ENCODE measurements at places on chromosomes 16 and 17.

- no peak for DNase-seq
Measured at GRCh38 chr17:9894231-9894630, 10.8 kb downstream of the RCVRN start.

DNA sequence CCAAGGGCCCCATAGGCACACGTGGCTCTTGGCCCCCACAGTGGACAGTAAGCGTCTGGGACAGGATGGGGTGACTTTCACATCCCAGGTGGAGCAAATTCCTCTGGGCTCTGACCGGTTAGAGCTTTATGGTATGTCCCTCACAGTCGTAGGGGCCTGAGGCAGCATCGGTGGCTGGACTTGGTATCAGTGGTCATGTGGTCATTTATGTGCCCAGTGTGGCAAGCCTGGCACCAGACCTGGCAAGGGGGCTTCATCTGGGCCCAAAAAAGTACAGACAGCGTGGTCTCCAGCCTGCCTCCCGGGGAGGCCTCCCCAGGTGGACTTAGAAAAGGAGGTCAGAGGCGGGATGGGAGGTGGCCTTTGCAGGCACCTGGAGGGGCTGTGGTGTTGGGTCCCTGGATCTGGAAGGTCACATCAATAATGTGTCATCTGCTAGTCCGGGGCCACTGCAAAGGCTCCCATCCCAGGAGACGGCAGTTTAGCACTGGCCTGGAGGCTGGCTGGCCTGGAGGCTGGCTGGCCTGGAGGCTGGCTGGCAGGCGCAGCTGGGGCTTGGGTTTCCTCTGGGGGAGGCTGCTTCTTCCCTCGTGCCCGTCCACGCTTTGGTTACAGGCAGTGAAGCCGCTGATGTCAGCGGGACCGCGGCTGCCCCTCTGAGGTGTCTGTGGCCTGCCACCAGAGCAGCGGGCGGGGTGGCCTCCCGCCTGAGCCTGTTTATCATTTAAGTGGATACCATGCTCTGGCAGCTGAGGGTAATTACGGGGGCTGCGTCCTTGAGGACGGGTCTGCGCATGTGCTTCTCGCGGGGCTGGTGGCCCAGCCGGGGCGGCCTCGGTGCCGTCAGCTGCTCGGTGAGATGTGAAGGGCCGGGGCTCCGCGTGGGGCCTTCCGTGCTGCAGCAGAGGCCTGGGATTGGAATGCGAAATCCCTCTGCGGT is 20.7 kb upstream of the CBX4 start:
- no peak for DNase-seq

- DNase-seq, result no peak
Measured at GRCh38 chr17:70242781-70243437, 73.6 kb downstream of the KCNJ2 start.

DNA sequence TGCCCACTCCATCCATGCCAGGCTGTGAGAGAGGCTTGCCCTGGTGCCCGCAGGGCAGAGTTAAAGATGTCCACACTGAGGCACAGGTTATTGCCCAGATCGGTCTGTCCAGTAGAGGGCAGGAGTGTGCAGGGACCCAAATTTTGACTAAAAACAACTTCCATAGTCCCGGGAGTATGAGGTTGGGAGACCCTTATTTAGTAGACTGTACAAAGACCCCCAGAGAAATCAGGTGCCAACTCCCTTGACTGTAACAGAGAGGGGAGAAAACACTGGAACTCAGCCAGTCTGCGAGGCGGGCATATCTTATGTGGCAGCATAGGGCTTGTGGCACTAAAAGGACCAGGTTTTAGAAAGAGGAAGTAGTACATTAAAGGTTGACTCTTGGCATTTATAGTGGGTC is 43.4 kb downstream of the HNF1B start:
- no peak for DNase-seq

DNA sequence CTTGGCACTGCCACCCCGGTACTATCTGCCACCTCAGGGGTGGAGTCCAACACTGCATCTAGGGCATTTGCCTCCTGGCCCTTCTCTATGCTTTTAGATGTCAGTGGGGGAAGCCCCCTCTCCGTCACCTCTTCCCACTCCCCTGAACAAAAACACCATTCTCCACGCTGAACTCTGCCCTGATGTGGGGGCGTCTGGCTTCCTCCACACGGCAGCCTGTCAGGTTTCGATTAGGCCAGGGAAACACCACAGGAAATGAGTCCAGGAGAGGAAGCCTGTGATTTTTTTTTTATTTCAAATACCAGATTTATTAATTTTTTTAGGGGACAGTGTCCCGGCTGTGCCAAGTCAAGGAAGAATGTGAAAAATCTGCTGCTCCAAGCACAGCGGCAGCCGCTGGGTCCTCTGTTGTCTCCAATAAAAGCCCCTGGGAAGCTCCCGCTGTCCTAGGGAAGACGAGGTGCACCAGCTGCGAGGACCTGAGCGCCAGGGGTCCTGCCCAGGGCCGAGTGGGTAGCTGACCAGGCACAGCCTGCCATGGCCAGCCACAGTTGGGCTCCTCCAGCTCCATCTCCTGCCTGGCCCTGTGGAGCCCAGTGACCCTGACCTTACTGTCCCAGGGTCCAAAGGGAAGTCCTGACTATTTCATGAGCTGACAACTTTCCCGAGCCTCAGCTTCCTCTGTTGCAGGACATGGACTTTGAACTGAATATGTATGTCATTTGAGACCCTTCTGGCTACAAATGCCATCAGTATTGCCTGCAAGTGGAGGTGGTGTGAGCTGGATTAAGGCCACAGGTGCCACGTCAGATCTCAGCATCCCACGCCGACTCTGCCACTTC is 336.7 kb downstream of the FOXL1 start:
- no peak for DNase-seq

- no peak for DNase-seq
Measured at GRCh38 chr17:64984181-64984580, 64.9 kb upstream of the LRRC37A3 start.

DNA sequence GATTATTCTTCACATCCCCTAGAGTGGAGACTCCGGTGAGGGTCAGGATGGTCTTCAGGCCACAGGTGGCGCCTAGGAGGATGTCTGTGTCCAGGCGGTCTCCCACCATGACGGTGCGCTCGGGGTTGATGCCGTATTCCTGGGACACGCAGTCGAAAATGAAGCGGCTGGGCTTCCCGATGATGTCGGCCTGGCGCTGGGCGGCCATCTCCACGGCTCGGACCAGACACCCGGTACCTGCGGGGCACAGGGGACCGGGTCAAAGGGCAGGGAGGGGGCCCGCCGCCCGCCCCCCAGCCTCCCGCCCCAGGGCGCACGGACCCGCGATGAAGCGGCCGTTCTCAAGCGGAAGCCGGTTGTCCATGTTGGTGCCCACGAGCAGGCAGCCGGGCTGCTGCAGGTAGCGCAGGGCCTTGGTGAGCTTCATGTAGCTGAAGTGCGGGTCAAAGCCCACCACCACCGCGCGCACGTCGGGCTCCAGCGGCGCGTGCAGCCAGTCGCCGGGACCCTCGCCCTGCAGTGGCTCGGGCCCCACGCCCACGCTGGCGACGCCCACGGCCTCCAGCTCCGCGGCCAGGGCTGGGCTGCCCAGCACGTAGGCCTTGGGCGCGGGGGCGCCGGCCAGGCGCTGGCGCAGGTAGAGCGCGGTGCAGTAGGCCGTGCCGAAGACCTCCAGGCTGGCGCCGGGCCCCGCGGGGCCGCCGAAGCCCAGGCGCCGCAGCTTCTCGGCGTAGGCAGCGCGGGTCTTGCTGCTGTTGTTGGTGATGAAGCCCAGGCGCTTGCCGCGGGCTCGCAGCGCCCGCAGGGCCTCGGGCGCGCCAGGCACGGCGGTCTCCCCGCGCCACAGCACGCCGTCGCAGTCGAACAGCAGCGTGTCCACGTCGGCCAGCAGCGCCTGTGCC is 572 bp downstream of the PGP start:
- no peak for DNase-seq

DNA sequence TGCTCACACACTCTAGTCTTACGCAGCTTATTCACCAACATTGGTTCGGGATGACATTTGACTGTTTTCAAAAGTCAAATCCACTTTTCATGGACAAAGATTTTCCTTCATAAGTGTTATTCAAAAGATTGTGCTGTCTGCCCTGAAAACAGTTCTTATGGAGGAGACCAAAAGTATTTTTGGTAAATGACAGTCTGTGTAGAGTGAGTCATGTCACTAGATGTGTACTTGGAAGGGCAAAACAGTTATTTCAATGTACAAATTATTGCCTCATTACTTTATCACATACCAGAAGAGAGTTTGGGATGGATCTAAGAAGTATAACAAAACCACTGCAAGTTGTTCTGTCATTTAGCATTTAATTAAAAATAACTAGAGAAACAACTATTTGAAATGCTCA is 265.6 kb downstream of the CDH13 start:
- no peak for DNase-seq

DNA sequence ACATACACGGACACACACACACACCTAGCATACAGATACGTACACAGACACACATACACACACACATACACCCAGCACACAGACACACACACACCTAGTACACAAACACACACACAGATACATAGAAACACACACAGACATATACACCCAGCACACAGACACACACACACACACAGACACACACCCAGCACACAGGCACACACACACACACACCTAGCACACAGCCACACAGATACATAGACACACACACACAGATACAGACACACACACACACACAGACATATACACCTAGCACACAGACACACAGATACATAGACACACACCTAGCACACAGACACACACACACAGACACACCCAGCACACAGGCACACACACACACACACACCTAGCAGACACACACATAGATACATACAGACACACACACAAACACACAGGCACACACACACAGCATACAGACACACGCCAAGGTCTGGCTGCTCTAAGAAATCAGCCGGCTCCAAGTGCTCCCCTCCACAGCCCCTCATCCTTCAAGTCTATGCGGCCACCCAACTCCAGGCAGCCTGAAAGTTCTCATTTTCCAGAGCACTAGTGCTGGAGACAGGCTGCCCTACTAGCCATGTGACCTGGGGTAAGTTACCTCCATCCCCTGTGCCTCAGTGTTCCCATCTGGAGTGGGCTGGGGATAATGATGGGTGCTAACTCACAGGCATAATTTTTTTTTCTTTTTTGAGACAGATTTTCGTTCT is 13.2 kb downstream of the NR1D1 start:
- DNase-seq, result no peak

DNA sequence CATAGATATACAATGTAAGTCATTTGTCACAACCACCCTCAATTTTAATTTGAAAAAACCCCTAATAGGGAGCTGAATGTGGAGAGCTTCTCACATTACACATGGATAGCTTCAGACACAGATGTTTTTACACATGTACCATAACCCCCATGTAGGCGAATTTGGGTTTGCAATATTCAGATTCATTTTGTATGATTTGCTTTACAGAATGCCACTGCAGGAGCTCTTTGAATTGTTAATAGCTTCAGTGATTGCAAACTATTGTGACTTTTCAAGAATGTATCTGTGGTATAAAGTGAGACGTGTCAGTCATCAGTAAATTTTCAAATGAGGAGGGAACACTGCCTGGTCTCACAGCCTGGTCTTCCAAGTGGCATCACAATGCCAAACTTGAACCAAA is 112.6 kb upstream of the CACNG5 start:
- DNase-seq, result no peak

DNA sequence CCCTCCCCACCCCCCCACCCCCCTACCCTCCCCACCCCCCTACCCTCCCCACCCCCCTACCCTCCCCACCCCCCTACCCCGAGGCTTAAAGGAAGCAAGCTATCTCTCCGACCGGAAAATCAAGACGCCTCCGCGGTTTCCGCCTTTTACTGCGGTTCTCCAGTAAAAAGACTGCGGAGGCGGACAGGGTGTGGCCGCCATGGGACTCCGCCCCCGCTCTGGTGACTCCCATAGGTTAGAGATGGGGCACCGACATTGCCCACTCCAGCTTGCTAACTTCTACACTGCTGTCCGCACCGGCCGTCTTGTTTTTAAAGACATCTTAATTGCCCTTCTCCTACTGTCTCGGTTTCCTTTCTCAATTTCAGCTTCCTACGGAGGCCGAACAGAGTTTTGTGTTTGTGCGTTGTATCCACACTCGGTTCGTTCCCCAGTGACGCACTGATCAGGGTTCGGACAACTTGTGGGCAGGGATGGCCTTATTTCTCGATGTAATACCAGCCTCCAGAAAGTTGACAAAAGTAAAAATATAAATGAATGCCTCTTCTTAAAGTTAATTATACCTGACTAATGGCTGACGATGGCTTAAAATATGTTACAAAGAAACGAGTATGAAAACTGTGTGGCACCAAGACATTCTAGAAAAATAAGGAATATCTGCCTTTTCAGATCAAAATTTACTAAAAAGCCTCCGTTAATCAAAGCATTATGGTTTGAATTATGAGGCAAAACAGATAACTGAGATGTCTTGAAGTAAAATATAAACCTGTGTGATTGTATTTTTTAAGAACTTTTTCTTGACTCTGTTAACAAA is 1.1 kb upstream of the ZNF200 start:
- no peak for DNase-seq

GRCh38 chr16:16021988-16022682 is 72.7 kb downstream of the ABCC1 start:
- DNase-seq, result peak; percentile 79

DNA sequence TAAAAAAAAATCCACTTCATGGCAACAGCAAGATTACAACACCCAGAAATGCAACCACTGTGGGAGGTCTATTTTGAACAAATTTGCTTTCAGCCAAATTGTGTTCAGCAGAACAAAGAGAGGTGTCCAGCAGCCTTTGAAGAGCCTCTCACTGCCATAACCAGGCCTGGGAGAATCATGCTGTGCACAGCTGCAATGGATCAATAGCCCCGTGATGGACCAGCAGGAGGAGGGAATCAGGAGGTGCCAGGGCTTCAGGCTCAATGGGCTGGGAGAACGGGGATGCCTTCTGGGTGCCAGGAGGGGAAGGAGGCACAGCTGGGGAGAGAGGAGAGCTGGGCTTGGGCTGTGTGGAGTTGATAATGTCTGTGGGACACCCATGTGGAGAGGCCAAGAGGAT is 366.2 kb upstream of the EEF2KMT start:
- no peak for DNase-seq

GRCh38 chr16:79542237-79542774 is 58.2 kb downstream of the MAF start:
- no peak for DNase-seq

DNA sequence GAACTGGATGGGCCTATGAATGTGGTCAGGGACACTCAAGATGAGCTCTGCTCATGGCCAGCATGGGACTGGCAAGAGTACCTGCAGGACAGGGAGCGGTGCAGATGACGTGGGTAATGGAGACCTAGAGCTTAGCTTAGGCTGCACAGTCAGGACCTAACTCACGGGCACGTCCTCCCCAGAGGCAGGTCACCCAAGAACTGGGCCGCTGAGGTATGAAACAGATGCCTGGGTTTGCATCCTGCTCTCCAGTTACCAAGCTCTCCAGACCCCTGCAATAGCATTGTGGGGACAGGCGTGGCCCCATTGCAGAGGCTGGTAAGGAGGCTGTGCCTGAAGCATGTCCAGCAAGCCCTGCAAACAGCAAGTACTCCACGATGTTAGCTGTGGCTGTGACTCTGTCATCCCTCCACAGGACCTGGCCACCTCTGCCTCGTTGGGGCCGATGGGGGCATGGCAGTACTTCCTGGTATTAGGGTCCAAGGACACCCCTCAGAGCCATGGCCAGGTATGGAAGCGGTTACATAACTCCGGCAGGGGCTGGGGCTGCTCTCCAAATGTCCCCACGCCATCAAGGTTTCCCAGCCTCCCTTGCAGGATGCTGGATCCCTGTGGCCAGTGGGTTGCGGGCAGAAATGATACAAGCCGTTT is 37.5 kb upstream of the RBFOX3 start:
- no peak for DNase-seq
